ENCODE measurements at places on chromosomes 3 and 15.

DNA sequence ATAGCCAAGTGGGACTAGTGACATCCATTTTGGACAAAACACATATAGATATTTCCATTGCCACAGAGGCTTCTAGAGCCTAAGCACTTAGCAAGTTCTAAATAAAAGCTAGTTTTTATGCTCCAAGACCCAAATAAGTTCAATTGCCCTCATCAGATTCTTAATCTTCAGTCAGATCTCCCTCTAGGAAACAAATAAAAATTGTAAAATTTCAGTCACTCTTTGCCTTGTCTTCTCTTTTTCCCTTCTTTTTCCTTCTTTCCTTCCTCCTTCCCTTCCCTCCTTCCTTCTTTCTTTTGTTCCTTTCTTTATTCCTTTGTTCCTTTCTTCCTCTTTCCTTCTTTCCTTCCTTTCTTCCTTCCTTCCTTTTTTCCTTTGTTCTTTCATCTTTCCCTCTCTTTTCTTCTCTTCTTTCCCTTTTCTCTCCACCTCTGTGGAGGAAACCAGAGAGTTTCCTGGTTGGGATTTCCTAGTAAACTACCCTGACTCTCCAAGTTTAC is 68.8 kb upstream of the GADL1 start:
- no peak for DNase-seq

GRCh38 chr15:41877631-41878354 is 16.1 kb downstream of the SPTBN5 start:
- no peak for DNase-seq

DNA sequence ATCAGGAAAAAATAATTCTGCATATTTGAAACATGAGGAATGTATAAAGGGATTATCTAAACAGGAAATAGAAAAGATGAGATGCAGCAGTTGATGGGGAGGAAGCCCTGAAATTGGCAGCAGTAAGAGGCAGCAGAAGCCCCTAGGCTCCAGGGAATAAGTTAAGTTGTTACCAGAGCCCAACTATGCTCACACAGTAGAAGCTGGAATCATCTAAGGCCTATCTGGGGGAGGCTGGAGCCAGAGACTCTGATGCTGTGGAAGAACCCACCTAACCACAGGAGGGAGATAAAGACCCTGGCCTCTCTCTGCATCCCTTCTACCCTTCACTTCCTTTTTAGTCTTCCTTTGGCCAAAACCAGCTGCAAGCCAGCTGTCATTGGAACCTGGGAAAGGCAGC is 519.7 kb downstream of the DIPK2A start:
- DNase-seq = no peak

- DNase-seq = no peak
Measured at GRCh38 chr15:78757636-78757905, 53.7 kb downstream of the ADAMTS7 start.

DNA sequence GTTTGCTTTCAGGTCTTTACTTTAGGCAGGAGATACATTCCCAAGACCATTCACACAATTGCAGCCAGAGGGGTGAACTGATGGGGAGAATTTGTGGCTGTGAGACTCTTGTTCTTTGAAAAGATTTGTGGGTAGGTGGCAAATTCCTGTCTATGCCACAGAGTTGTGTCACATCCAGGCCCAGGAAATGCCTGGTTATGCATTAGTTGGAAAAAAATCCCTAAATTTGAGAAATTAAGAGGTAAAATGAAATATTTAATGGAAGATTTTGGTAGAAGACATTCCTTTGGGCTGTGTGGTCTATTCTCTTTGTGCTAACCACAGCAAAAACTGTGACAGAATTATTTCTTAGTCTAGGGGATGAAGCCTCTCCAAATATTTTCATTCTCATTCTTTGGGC is 28.8 kb downstream of the SAMMSON start:
- DNase-seq = no peak

- DNase-seq = no peak
Measured at GRCh38 chr3:63047068-63047467, 171.9 kb upstream of the CADPS start.

DNA sequence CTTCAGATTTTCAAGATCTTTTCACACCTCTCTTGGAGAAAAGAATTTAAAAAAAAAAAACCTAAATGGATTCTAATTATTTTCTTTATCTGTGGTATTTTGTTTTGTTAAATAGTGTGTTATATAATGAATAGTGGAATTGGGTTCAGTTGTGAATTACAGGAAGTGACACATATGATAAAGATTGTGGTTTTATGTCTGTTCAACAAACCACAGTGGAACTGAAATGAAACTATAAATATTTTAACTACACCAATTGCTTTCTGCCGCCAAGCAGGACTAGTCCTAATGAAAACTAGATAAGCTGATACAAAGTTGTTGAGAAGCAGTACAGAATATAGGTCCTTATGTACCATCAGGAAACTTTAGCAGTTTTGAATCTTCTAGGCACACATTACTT is 121.6 kb downstream of the UBE2E2 start:
- DNase-seq = no peak

DNA sequence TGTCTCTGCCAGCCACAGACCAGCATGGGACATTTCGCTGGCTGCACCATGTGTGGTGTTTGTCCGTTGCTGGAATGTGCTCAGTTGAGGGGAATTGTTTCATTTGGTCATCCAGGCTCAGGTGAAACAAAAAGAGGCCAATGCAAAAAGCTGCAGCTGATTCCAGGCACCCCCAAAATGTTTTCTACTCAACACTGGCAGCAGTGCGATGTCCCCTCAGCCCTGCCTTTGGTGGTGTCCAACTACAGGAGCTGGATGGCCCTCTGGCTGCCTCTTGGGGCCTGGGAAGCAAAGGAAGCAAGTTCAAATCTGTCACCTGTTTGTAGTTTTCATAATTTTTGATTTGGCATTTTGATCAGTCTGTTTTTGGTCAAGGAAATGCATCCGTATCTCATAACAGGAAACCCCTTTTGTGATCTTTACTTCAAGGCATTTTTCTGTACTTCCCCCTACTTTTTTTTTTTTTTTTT is 141.8 kb downstream of the EEFSEC start:
- no peak for DNase-seq

- DNase-seq = no peak
Measured at GRCh38 chr15:101804941-101805340, 1.6 kb downstream of the OR4F6 start.

DNA sequence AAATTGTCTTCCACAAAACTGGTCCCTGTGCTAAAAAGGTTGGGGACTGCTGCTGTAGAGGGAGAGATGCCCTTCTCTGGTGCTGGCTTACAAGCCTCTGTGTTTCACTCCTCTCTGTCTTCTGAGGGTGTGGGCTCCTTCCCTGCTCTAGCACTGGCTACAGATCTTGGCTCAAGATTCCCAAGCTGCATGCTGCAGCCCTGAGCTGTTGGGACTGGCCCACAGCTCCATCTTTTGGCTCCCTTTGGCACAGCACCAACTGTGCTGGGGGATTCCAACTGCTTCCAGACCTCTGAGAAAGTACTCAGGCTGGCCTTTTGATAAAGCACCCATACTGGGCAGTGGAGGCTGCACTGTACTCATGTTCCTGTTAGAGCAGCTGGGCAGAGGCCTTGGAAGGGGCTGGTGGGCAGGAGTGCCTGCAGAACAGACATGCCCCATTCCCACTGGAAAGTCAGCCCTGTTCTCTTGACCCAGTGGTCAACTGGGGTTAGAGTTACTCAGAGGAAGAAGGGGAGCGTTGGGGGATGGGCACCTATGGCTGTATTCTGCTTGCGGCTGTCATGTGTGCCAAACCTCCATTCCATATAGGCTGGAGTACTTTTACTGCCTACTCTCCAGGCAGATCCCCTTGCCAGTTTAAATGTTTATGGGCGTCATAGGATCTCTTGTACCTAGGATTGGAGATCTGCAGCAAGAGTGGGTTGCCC is 55.7 kb downstream of the GALK2 start:
- DNase-seq = no peak
